ENCODE measurements at places on chromosomes 6 and 20.
A peak's percentile ranks its signal among the peaks of the same experiment; 100 is the strongest.

GRCh38 chr6:25312703-25313102 lies 33.5 kb downstream of the CARMIL1 start:
- DNase-seq, result peak; percentile 32

GRCh38 chr6:44052419-44053023 lies 74.7 kb downstream of the MRPL14 start:
- DNase-seq, result no peak

DNA sequence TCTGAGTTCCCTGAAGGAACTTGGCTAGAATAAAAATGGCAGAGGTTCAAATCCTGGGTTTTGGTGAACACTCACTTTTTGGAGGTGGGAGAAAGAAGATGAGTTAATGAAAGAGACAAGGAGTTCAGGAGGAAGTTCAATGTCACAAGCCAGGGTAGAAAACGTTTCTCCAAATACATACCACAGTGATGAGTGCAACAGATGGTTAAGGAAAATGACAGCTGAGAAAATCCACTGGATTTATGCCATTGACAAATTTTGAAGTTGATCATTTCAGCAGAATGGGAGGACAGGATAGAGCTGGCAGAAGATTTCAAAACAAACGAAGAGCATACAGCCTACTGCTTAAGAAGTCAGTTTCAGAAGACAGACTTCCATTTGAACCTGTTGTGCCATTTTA lies 122.7 kb downstream of the GFRAL start:
- no peak for DNase-seq

- no peak for DNase-seq
Measured at GRCh38 chr6:3916211-3916610, 67.0 kb downstream of the FAM50B start.

GRCh38 chr20:61882716-61883615 lies 182.7 kb downstream of the TAF4 start:
- DNase-seq, result no peak

- no peak for DNase-seq
Measured at GRCh38 chr6:109922851-109923250, 55.3 kb upstream of the GPR6 start.

DNA sequence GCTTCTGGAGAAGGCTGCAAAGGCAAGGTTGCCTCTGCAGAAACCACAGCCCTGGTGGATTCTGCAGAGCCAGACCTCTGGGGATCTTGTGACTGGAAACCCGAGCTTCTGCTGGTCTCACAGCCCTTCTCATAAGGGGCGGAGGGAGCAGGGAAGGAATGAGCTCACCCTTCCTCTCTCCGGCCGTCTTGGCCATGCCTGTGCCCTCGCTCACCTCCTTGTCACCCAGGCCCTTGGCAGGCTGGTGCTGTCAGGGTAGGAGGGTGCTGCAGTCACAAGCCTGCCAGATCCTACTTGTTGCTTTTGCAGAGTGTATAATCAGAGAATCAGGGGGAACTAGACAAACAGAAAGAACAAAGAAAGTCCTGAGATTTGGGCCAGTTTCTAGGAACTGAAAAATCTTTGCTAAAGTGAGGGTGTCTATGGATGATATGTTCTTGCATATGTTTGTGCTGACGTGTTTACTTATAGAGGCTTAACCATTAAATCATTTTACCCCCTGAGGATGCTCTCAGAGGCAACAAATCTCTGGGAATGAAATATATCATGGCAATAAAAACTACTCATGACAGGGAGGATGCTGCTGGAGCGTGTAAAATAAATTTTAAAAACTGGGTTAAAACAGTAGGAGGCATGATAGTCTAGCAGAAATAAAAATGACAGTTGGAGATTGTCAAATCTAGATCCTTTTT lies 244.9 kb upstream of the SOX4 start:
- peak; percentile 14 for DNase-seq

GRCh38 chr6:89348372-89348771 lies 4.2 kb downstream of the UBE2J1 start:
- no peak for DNase-seq

GRCh38 chr6:144162977-144163376 lies 12.7 kb downstream of the STX11 start:
- no peak for DNase-seq

DNA sequence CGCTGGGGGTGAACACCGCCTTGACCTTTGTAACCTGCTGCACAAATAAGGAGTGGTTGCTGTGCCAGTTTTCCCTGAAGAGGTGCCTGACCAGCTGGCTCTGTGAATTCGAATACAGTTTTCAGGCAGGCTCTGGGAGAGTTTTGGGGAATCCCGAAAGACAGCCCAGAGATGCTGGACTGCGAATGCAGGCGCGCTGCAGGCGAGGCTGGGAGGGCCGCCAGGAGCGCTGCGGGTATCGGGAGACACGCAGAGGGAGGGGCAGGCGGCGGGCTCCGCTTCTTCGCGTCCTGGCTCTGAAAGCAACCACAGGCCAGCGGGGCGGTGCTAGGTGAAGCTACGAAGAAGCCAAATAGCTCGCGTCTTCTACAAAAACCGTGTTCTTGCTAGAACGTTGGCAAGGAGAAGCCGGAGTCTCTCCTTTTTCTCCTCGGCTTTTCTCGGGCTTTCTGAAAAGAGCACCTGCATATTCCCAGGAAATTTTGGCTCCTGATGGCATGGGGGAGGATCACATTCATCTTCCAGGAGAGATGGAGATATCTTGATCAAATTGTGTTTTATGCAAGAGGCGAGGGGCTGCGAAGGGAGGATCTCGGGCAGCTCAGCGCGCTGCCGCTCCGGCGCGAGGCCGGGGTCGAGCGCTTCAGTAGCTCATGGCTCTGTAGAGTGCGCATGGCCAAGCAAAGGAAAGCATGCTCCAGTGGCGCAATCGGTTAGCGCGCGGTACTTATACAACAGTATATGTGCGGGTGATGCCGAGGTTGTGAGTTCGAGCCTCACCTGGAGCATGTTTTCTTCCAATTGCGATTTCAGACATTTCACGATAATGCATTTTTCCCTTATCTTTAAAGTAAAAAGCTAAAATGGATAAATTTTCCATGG lies 158.1 kb upstream of the ZNF184 start:
- DNase-seq, result no peak

DNA sequence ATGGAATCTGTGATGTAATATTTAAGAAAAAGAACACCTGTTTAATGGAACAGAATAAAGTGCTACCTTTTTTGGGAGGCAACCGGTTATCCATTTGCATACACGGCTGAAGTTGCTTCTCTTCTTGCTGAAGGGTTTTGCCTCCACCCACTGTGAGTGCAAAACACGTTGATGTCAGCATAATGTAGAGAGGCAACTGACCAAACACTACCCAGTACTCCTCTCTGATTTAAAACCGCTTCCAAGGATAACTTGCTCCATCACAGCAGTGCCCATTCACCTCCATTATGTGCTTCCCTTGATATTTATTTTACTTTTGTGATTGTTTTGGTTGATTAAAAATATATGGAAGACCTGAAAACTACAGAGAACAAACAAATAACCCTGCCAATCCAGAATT lies 1.4 kb downstream of the SLC17A1 start:
- no peak for DNase-seq

- DNase-seq, result no peak
Measured at GRCh38 chr20:32664012-32664677, 9.6 kb downstream of the C20orf203 start.

DNA sequence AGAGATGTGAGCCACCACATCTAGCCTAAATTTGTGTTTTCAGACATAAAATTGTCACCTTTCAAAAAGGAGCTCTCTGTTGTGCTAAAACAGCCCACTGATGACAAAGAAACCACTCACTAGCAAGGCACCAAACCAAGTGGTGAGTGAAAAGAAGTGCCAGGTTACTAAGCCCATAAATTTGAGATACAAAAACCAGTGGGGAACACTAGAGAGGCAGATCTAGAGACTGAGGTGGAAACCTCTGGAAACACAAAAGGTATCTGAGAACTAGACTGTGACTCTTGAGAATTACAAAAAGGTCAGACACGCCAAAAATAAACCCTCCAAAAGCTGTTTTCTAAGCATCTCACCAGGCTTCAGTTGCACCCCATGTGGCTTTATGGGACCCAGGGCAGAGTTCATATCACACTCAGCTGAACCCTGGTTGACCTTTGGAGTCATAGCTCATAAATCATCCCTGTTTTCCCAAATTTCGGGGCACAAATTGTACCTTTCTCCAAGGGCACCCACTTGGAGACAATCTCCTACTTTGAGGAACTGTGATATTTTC lies 24.2 kb downstream of the SAMD3 start:
- no peak for DNase-seq

GRCh38 chr20:41387444-41387851 lies 20.8 kb upstream of the EMILIN3 start:
- no peak for DNase-seq

DNA sequence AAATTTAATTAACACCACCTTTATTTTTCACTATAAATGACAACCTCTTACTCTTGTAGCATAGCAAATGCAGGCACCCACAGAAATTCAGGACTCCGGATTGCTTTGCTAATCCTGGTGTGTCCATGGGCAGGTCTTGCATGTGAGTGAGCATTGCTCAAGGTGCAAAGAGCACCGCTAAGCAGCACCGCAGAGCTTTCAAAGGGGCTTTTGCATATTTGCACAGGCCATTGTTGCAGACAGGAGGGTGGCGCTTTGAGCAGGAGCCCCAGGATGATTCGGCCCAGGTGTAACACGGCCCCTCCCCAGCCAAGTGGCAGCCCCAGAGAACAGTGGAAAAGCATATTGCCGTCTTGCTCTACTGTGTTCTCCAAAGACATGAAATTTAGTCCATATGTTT lies 293.2 kb downstream of the NRN1 start:
- DNase-seq, result no peak

- DNase-seq, result no peak
Measured at GRCh38 chr6:88472851-88473525, 306.8 kb upstream of the CNR1 start.

DNA sequence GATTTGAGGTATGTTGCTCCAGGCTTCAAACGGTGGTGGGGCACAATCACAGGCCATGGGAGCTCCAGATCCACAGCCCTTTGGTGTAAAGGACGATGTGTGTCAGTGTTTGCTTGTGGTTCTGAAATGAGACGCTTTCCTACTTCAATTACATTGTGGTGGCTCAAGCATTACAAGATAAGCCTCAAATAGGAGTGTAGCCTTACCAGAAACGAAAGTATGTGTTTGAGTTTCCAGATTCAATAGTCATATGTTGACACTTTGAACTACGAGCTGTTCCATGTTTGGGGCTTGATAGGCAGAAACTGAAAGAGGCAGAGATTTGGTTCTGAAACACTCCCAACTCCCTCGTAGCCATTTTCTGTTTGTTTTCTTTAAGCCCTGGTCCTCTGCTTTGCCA lies 187.1 kb downstream of the MYLK4 start:
- DNase-seq, result no peak

DNA sequence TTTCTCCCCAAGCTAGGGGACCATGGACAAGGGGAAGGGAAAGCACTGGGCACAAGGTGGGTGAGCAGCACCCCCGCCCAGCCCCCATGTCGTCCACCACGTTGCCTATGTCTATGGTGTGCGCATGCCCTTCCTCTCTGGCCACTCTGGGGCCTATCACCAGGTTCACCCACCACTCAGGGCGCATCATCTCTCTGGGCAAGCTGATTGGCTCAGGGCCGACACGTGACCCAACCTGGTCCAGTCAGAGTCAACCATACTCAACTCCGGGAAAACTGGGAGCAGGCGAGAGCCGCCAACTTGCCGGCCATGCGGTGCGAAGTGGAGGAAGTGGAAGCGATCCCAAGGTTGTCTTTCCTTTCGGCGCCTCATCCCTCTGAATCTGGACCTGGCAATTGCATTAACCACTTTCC lies 25.9 kb downstream of the ACSS1 start:
- no peak for DNase-seq

- no peak for DNase-seq
Measured at GRCh38 chr6:30060606-30061091, 416 bp upstream of the POLR1H start.

- no peak for DNase-seq
Measured at GRCh38 chr20:16488086-16488485, 85.2 kb downstream of the KIF16B start.

DNA sequence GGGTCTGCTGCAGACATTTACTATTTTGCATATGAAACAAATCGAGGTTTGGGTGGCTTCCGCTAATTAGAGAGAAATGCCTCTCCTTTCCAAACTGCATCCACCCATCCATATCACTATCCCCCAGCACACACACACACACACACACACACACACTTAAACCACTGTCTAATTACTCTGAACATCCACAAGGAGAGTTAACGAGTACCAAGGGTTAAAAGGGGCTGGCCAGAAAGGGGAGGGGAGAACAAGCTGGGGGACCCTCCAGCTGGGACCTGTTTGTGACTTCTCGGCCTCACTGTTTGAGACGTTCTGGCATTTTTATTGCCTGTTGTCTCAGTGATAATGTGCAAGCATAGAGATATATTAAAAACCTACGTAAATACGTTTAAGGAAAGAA lies 261.2 kb downstream of the FOXC1 start:
- no peak for DNase-seq

GRCh38 chr20:53127027-53127426 lies 154.9 kb downstream of the TSHZ2 start:
- DNase-seq, result no peak

DNA sequence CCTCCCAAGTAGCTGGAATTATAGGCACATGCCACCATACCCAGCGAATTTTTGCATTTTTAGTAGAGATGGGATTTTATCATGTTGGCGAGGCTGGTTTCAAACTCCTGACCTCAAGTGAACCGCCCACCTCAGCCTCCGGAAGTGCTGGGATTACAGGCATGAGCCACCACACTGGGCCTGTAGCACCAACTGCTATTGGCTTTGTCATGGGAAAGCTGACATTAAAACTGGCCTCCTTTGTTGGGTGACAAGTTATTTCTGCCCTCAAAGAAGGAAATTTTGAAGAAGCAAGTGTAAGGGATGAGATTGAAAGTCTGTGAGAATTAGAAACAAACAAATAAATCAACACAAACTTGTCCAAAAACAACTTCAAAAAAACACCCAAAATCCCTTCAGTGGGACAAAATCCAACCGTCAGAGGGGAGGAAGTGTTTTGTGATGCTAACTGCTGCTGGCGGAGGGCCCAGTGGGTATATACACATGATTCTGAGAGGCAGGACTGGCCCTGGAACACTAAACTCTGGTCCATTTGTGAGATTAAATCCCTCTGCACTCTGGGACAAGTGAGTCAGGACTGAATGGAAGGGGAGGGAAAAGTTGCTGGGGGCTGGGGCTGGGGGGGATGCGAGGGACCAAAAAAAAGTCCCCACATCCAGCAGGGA lies 87.5 kb upstream of the NAA20 start:
- no peak for DNase-seq

GRCh38 chr20:59697068-59697467 lies 92.7 kb downstream of the PHACTR3 start:
- no peak for DNase-seq

DNA sequence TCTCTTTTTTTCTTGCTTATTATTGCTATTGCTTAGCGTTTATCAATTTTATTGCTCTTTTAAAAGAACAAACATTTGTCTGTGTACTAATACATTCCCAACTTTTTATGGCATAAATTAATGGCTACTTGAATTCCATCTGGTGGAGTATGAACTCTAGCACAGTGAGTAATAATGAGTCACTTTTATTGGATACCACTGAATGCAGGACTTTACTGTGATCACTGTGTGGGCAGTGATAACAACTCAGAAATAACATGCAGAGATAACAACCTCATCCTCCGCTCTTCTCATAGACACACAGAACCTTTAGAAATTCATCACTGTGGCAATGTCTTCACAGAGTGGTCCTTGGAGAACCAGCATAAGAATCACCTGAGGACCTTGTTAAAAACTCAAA lies 174.9 kb upstream of the PRND start:
- DNase-seq, result peak; percentile 50

- no peak for DNase-seq
Measured at GRCh38 chr6:117477988-117478852, 4.3 kb upstream of the DCBLD1 start.

Data from amniotic stem cell (primary cell).